ENCODE measurements at places on chromosomes 3 and 15.
A peak's percentile ranks its signal among the peaks of the same experiment; 100 is the strongest.

DNA sequence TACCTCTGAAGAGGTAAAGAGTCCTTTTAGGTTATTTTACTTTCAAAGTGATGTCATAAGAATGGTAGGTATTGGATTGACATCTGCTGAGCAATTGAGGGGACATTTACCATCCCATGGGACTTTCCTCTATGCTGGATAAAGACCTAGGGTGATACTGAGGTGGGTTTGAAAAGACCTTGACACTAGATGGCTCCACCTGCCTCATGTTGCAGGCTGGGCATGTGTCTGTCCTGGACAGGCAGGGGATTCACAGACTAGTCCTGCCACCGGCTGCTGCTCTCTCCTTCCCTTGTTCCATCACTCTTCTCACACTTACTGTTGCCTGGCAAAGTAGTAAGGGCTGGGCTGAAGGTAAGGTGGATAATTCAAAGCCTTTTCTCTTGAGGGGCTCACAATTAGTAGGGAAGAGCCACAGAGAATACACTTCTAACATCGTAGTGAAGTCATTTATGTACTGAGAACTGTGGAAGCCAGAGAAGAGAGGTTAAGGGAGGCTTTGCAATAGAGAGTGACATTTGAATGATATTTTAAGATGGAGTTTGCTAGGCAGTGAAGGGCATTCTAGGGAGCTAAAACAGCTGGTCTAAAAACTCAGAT is 27.7 kb downstream of the TRAK1 start:
- DNase-seq: no peak

- no peak for DNase-seq
Measured at GRCh38 chr3:125194061-125194848, 18.3 kb downstream of the SLC12A8 start.

GRCh38 chr3:38638354-38638753 is 11.1 kb downstream of the SCN5A start:
- no peak for DNase-seq

DNA sequence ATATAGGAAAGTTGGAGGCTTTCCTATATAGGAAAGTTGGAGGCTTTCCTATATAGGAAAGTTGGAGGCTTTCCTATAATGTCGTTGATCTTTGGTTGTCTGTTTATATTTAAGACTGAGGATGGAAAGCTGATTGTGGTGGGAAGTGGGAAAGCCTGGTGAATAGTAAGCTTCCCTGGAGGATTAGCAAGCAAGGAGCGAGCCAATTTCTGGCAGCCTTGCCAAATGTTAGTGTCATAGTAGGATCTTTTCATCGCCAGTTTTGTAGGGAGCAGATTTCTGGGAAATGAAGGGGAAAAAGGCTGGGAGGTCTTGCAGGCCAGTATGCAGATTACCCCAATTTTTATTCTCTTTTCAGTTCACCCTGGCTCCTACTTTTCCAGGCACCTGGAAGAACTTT is 39.9 kb upstream of the CCNL1 start:
- no peak for DNase-seq

- no peak for DNase-seq
Measured at GRCh38 chr15:101391981-101392640, 97.1 kb upstream of the SNRPA1 start.

- no peak for DNase-seq
Measured at GRCh38 chr3:106282943-106283342, 414.1 kb upstream of the CBLB start.

GRCh38 chr3:114299941-114300624 is 6.3 kb downstream of the TIGIT start:
- no peak for DNase-seq

GRCh38 chr15:78321041-78321570 is 19.0 kb upstream of the CRABP1 start:
- no peak for DNase-seq

GRCh38 chr3:101806491-101806890 is 27.5 kb downstream of the NXPE3 start:
- no peak for DNase-seq

DNA sequence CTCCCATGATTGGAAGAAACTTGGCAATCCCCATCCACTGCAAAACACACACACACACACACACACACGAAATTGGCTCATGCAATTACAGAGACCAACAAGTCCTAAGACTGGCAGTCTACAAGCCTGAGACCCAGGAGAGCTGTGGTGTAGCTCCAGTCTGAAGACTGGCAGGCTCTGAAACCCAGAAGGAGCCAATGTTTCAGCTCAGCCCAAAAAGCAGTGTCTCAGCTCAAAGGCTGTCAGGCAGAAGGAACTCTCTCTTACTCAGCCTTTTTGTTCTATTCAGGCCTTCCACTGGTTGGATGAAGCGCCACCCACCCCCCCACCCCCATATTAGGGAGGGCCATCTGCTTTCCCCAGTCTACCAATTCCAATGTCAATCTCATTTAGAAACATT is 32.1 kb downstream of the MESD start:
- no peak for DNase-seq

GRCh38 chr15:48974882-48975281 is 11.2 kb upstream of the SHC4 start:
- DNase-seq: no peak

- no peak for DNase-seq
Measured at GRCh38 chr15:74829486-74829885, 3.1 kb downstream of the CPLX3 start.

GRCh38 chr3:71360764-71361163 is 222.8 kb downstream of the FOXP1 start:
- no peak for DNase-seq

DNA sequence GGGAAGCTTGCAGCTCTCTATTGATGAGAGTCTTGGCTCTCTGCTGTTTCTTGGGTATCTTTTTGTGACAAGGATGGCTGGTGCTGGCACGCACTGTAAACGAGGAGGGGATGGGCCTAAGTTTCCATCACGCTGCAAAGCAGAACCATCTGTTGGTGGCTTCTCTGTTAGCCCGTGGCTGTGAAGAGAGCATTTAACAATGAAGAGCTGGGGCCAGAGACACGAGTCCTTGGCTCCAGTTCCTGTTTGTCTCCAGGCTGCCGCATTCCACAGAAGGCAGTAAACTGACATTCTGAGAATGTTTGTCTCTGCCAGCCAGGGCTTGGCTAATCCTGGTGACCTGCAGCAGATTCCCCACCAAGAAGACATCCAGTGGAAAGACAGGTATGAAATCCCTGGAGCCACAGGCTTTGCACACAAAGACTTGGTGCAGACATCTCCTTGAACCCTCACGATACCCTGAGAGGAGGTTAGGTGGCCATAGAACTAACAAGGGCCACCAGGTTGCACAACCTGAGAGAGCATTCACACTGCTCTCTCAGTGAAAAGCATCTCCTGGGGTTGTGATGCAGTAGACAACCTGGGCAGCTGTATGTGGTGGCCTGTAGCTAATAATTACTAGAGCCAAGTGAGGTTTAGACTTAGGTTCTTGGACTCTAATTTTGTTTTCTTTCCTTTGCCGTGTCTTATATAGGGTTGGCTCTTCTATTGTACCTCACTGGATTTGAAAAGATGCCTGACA is 130.9 kb downstream of the ASB7 start:
- DNase-seq: no peak

DNA sequence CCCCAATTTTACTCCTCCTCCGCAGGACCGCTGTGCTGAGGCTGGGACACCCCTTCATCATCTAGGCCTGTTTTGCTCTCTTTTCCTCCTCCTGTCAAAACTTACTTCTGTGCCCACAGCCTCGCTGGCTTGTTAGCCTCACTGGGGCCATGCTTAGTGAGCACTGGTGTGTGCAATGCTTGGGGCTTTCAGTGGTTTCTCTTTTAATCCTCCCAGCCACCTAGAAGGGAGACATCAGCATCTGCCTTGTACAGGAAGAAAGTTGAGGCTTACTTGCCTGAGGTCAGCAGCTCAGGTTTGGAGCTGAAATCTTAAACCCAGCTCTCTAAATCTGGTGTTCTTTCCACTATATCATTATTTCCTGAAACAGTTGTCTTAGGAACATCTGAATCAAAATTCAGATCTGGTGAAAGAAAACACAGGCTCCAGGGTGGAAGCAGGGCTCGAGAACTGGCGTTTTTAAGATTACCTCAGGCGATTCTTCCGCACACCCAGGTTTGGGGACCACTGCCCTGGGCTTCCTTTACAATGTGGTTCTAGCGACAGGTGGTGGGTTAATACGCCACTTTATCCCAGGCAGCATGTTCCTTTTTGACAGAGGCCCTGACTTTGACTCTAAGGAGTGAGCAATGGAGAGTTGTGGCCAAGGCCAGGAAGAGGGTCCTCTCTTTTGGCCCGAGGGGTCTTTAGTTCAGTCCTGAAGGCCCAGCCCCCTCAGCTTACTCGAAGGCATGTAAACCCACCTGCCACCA is 3.8 kb downstream of the THSD4 start:
- DNase-seq: no peak

GRCh38 chr15:40352281-40352901 is 1.6 kb downstream of the PHGR1 start:
- no peak for DNase-seq

- DNase-seq: no peak
Measured at GRCh38 chr15:52105846-52106245, 6.7 kb downstream of the BCL2L10 start.

GRCh38 chr15:47663101-47663500 is 54.2 kb upstream of the SEMA6D start:
- no peak for DNase-seq

- DNase-seq: no peak
Measured at GRCh38 chr3:154969366-154969765, 110.8 kb upstream of the MME start.

- no peak for DNase-seq
Measured at GRCh38 chr15:26295336-26296085, 432.4 kb upstream of the ATP10A start.

DNA sequence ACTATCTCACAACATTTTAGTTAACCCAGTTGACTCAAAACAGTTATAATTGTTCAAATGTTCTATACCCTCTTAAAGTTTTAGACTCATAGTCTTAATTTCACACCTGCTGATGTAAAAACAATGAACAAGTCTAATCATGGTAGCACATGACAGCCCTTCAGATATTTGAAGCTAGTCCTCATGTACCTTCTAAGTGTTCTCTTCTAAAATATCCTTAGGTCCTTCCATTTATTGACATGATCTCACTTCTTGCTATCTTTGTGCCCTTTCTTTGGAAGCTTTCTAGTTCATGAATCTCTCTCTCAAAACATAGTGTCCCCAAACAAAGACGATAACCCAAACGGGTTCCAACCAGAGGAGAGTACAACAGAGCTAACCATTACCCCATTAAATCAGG is 363.1 kb downstream of the MECOM start:
- no peak for DNase-seq

- no peak for DNase-seq
Measured at GRCh38 chr3:195200010-195200822, 70.7 kb downstream of the XXYLT1 start.

- DNase-seq: no peak
Measured at GRCh38 chr15:78168608-78169007, 19.4 kb downstream of the IDH3A start.

- no peak for DNase-seq
Measured at GRCh38 chr3:65030014-65030627, 342.3 kb upstream of the ADAMTS9 start.

DNA sequence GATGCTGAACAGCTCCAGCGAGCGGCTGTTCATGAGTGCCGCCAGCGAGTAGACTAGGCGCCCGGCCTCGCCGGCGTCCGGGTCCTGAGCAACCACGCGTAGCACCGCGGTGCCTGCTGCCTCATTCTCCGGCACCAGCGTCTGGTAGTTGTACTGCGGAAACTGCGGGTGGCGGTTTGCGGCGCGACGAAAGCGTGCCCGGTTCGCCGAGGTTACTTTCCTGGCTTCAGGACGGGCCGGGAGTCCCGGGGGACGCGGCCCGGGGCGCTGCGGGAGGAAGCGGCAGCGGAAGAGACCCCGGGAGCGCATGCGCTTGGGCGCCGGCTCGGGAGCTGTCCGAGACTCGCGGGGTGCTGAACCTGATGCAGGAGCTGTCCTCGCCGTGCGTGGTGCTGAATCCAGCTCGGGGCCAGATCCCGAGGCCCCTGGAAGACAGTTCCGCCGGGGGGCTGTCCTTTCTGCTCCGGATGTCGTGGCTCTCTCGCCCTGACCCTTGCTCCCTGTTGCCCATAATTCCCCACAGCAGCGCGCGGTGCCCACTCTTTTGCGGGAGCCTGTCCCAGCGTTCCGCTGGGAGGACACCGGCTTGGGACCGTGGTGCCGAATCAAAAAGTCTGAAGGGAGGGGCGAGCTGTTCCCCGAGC is 1.1 kb downstream of the CELSR3 start:
- DNase-seq: peak; percentile 89

GRCh38 chr3:181687190-181687589 is 24.5 kb upstream of the SOX2 start:
- no peak for DNase-seq

- no peak for DNase-seq
Measured at GRCh38 chr15:56530157-56530556, 65.2 kb upstream of the MNS1 start.

- DNase-seq: no peak
Measured at GRCh38 chr15:35827911-35828310, 281.9 kb upstream of the DPH6 start.

DNA sequence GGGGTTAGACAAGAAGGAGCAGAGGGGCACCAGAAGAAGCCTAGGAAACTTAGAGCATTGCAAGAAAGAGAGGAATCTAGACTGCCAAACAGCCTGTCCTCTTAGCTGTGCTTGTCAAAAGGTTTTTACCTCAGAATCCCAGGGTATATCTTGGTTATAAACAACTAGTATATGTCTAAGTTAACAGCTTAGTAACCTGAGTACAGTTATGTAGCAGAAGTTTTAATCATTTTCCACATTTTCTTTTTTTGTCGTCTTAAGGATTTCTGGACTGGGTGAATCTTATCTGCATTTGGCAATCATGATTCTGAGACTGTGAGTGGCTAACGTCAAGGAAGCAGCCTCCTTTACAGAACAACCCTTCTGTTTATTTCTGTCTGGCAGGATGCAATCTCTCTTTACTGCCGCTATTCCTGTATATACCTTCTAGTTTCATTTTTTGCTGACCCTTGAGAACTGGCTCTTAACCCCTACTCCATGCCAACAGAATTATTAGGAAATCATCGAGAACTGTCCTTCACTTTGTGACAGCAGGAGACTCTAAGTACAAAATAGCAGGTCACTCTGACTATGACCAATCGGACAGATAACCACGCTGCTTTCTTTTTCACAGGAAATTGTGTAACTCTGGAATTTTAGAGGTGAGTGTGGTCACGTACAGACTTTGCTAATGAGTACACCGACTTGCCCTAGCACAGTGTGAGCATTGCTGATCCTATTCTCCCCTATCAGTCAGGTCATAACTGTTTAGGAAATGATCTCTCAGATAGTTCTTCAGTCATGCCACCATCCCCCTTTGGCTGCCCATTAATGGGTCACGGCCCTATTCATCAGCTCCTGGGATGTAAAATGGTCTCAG is 3.3 kb upstream of the CP start:
- peak; percentile 32 for DNase-seq

GRCh38 chr3:23519314-23520208 is 286.2 kb upstream of the UBE2E1 start:
- DNase-seq: no peak

DNA sequence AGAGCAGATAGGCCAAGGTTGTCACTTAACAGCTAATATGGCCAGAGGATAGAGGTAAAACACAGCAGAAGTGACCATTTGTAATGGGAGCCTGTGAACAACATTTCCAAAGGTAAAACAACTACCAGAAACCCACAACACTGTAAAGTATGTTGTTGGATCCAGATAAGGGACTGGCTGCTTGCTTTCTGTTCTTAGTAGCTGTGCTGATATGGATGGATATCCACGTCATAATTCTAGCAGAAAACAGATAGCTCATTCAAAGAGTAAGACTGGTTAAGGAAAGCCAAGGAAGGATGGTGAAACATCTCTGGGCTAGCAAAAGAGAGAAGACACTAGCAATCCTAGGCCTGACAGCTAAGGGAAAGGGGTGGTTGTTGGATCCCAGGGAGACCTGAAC is 36.9 kb upstream of the SPRED1 start:
- no peak for DNase-seq

- DNase-seq: no peak
Measured at GRCh38 chr15:38090678-38091077, 156.2 kb downstream of the TMCO5A start.

All from activated naive CD4-positive, alpha-beta T cell treated with anti-CD3 and anti-CD28 coated beads, Interleukin-2, amount 50 U/mL, for 72 hours (primary cell).